ENCODE measurements at places on chromosomes 6 and 20.

DNA sequence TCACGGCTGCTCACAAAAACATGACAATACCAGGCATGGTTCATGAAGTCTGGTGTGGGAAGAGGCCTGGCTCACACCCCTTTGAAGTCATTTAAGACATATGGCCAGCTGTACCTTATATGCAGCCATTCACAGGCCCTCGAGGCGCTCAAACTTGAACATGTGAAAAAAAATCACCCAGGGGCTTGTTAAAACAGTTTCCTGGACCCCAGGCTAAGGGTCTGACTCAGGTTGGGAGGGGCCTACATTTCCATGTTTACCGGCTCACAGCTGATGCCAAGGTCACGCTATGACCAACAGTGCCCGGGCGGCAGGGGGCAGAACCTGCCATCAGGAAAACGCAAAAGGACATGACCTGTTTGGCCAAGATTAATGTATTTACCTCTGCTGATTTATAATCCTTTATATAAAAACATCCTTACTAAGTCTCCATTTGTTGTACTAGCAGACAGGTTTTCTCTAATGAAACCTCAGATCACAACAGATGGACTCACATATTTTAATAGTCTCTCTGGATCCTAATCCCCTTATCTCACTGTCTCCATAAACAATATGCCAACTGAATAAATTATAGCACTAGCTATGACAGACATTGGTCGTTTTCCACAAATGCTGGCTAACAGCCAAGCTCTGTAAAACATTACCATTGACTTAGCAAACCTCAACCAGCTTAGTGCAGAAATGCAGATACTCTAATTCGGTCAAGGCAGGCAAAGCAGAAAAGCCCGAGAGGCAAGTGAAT, 19.9 kb downstream of the EZR start:
- no peak for DNase-seq

DNA sequence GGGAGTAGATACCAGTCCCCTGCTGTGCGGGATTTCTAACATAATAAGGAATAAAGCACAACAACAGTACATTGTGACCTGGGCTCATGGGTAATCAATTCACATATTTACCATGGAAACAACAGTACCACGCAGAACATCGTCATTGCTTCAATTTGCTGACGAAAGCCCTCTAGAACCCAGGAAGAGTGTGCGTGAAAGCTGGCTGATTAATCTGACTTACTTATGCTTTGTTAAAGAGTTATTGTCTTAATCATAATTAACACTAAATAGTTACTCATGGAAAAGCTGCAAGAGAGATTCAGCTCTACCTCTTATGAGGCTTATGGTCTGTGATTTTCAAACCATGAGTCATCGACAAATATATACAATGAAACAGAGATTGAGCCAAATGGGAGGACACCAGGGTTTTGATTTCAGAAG, 644.3 kb upstream of the AGPAT4 start:
- DNase-seq = no peak

DNA sequence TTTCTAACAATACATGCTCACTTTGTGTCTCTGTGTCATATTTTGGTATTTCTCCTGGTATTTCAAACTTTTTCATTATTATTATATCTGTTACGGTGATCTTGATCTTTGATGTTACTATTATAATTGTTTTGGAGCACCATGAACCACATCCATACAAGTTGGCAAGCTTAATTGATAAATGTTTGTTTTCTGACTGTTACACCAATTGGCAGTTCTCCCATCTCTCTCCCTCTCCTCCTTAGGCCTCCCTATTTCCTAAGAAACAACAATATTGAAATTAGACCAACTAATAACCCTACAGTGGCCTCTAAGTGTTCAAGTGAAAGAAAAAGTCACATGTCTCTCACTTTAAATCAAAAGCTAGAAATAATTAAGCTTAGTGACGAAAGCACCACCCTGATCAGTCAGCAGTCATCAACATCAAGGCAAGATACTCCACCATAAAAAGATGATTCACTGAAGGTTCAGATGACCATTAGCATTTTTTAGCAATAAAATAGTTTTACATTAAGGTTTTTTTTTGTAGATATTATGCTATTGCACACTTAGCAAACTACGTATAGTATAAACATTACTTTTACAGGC, 61.5 kb downstream of the IBTK start:
- no peak for DNase-seq

GRCh38 chr6:56938649-56939191, 16.2 kb upstream of the BEND6 start:
- no peak for DNase-seq

DNA sequence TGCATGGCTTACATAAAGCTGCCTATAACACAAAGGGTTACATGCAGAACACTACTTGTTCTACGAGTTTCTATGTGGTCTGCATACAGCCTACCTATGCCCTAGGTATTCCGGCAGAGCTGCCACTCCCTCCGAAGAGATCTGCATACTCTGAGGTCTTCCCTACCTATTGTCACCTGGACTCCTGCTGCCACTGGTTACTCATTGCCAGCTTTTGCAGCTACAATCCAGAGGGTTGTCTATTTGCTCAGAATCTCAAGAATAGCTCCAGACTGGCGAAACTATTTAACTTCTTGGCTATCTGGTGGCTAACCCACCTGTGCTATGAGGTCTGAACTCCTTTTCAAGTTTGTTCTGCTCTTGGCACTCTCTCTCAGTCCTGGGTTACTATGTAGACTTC, 323.3 kb downstream of the BMP2 start:
- DNase-seq = no peak

DNA sequence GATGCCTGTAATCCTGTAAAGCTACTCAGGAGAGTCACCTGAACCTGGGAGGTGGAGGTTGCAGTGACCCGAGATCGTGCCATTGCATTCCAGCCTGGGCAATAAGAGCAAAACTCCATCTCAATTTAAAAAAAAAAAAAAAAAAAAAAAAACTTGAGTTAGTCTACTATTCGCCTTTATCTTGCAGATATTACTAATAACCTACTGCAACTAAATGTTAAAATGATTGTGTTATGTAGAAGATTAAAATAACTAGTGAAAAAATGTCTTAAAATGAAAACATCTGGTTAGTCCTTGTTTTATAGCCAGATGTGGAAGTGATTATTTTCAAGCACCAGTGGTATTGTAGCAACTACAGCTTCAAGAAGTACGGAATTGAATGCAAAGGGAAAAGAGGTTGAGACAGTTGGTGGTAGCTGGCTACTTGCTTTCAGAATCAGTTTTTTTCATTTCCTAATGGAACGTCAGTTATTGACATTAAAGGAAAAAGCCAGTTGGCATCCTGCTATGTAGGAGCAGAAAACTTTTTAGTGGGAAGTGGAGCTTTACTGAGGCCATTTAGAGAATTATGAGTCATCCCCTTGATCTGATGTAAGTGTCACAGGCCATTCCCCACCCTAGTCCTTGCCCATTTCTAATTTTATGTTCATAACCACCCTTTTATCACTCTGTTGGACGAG, 43.8 kb upstream of the DYNLRB1 start:
- no peak for DNase-seq

GRCh38 chr6:1703091-1703855, 93.6 kb downstream of the FOXC1 start:
- no peak for DNase-seq

DNA sequence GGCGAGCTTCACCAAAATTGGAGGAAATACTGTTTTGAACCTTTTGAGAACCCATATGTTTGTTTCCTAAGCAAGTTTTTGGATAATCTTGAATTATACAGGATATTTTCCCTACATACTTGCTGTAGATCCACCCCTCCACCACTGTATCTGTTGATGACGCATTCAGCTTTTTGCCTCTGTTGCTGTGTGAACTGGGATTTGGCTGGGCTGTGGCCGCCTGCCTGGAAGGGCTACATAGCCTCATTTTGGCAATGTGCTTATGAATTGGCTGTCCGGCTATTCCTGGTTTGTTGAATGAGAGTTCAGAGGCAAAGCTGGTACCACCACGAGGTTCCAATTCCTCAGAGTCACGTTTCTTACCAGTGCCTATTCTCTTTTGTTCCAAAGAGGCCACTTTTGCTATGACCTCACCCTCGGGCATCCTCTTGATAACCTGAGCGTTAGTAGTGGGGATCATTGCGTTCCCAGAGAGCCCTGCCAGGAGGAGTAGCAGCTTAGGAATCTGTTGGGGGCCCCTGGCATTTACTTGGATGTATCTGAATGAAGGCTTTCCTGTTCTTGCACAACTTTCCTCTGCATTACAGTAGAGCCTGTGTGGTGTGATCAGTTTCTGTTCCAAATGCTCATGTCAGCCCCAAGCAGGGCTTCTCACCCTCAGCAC, 6.4 kb downstream of the FAM83D start:
- DNase-seq = no peak

GRCh38 chr6:139475646-139476045, 101.2 kb upstream of the CITED2 start:
- DNase-seq = no peak

DNA sequence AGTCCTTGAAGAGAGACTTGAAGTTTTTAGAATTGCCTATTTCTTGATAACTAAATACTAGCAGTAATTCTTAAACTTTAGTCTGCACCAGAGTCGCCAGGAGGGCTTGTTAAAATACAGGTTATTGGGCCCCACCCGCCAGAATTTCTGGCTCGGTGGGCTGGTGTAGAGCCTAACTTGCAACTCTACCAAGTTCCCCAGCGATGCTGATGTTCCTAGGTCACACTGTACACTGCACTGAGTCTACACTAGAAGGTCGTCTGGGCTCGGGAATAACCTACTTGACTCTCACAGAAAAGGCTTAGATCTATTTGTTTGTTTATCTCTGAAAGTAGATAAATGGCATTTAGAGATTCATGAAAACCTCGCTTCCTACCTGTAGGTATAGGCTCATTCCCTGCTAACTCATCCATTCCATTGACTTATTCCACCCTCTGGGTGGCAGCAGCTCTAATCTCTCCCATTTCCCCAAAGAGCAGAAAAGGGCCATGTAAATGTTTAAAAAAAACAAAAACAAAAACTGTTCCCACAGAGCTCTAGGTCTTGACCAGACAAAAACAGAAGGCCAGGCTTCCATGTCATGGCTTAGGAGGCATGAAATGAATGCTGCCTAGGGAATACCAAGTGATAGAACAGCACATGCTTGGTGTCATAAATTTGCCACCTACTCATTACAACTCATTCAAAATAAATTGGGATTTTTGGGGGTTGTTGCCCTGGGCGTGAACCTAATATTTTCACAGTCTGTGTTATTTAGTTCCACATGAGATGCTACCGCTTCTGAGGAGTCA, 292.1 kb downstream of the ADGB start:
- no peak for DNase-seq

GRCh38 chr20:5030348-5031205, 29.3 kb upstream of the SLC23A2 start:
- no peak for DNase-seq

GRCh38 chr6:98747960-98748359, 86.4 kb upstream of the POU3F2 start:
- no peak for DNase-seq

DNA sequence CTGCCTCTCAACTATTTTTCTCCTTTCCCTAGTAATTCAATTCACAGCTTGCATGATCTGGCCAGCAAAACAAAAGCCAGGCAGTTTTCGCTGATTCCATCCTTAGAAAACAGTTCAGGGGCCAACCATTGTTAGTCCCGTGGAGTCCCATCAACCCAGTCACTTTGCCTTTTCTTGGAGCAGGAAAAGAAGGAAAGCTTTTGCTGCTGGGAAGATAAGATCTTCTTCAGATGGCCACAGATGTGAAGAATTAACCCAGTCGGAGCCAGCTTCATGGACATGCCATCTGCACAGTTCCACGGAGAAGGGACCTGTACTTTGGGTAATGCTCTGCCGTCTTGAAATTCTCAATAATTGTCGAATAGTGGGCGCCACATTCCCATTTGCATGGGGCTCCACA, 76.9 kb upstream of the TSHZ2 start:
- DNase-seq = no peak

DNA sequence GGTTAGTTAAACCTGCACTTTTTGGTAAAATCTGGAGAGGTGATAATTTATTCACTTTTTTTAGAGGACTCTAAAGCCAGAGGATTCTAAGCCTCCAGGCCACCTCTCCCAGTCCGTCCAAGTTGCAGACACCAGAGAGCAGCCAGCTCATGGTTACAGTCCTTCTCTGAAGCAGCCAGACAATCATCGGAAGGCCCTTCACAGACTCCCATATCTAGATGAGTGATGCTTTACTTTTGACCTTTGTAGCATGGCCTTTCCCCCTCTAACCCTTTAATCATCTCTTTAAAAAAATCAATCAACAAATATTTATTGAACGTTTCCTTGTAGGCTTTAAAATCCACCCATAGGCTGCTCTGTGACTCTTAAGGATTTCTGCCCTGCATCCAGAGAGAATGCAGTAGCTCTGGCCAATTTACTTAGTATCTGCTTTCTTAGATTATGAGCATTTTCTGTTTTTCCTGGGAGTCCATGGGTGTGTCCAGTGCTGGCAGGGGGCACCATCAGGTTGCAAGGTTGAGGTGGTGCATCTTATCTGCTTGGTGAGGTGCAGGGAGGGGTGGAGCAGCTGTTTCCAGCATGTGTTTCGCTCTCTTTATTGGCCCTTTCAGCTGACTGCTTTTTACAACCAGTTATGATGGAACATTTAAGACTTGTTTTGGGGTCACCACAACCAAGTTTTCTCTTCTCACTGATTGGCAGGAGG, 58.6 kb downstream of the JARID2 start:
- DNase-seq = no peak

GRCh38 chr6:83860359-83860755, 868 bp downstream of the CYB5R4 start:
- no peak for DNase-seq

DNA sequence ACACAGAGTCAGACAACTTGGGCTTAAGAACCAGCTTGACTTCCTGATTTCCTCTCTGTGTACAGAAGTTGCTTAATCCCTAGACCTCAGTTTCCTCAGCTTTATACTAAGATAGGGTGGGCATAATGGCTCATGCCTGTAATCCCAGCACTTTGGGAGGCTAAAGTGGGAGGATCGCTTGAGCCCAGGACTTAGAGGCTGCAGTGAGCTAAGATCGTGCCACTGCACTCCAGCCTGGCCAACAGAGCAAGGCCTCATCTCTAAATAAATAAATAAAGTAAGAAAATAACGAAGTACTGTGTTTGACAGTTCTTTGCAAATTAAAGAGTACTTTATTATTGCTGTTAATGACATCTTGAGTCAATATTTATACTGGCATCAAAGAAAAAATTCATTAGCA, 41.7 kb downstream of the CNKSR3 start:
- DNase-seq = no peak

DNA sequence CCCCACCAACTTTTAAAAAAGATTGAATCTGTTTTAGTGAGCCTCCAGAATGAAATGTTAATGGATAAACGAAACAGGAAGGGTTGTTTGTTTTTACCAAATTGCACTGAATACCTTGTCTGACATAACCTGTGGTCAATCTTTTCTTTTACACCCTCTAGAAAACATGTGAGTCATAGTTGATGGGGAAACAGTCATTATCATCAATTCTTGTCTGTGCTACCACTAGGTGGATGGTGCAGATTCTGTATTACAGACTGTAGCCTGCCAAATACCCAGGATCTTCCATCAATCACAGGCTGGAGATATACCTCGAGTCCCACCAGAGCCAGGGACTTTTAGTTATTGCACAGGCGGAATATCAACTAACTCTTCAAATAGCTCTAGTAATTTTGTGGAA, 29.5 kb upstream of the PKIB start:
- DNase-seq = no peak

All from WERI-Rb-1 (cell line).